ENCODE measurements at places on chromosomes 11 and 22.

GRCh38 chr11:102809971-102810370, 12.0 kb upstream of the MMP1 start:
- DNase-seq = no peak

- no peak for DNase-seq
These were observed 213.0 kb upstream of the E2F8 start for GRCh38 chr11:19453651-19454257.

DNA sequence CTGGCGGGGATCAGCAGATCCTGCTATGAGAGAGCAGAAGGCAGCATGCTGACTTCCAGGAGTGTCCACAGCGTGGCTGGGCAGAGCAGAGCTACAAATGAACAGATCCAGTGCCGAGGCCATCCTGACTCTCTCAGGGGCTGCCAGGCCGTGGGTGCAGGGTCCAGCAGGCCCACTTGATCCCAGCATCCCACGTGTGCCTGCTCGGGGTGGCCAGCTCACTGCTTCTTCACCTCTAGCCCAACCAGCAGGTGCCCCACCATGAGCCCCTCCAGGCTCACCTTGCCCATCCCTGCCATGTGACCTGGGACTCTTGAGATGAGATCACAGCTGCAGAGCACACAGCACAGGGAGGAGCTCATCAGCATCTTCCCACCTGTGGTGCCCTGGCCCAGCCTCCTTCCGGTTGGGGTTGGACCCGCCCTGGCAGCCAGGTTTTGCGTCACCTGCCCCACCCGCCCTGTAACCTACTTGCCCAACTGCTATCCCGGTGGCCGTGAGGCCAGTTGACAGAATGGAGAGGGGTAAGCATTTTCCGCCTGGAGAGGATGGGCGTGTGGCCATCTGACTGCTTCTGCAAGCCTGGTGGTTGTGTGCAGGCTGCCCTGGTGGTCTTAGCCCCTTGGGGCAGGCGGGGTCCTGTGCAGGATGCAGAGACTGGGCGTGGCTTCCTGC, 11.0 kb downstream of the TANGO2 start:
- DNase-seq = no peak

GRCh38 chr11:8913961-8914660, 3.1 kb downstream of the AKIP1 start:
- peak; percentile 6 for DNase-seq

GRCh38 chr11:80297858-80298632, 857.2 kb upstream of the TENM4 start:
- DNase-seq = no peak

DNA sequence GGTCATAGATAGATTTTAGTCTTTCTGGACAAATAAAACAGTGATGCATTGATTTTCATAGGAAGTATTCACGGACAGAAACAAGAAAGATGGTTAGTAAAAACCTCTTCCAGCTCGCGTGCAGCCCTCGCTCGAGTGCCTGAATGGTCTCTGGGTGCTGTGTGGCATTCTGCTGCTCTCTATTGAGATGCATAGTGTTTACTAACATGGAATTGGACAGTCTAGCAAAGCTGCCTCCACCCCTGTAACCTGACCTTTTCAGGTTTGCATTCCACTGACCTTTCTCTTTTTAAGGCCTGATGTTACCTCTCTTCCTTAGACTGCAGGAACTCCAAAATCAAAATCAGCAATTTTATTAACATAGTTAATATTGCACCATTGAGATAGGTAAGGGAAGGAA, 643.4 kb downstream of the JRKL start:
- no peak for DNase-seq

- DNase-seq = no peak
These were observed 7.7 kb downstream of the SLC35E4 start for GRCh38 chr22:30643055-30643875.

DNA sequence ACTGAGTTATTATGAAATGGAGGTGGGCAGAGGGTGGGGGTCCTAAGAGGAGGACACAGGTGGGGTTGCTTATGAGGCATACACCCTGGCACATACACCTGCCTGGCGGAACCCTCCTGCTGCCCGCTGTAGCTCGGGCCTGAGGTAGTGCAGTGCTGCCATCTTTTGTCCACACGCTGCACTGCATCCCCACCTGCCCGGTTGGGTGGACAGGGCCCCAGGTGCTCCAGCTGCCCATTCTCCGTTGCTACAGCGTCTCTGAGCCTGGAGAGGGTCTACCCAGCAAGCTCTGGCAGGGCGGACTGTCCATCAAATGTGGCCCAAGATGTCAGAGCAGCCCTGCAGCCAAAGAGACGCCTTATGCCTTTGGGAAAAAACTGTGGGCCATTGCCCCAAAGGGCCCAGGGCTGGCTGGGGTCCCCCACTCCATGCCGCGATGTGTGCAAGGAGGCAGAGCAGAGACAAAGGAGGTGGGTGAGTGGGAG, 131.2 kb downstream of the BUD13 start:
- DNase-seq = no peak

DNA sequence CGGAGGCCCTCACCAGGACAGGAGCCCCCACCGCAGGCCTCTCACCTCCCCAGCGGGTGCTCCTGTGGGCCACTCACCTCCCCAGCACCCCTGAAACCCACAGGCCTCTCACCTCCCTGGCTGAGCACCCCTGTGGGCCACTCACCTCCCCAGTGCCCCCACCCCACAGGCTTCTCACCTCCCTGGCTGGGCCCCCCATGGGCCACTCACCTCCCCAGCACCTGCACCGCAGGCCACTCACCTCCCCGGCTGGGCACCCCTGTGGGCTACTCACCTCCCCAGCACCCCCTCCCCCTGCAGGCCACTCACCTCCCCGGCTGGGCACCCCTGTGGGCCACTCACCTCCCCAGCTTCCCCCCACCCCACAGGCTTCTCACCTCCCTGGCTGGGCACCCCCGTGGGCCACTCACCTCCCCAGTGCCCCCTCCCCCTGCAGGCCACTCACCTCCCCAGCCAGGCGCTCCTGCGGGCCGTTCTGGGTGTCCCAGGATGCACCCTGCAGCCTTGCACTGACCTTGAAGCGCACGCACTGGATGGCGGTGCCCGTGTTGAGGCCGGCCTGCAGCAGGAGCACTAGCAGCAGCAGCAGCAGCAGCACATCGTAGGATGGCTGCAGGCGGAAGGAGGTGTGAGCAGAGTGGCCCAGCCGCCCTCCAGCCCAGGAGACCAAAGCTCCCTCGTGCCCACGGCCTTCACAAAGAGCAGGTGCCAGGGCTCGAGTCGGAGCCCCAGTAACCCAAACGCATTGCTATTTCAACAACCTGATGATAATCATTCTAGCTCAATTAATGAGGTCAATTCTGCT, 5.7 kb upstream of the TTLL8 start:
- no peak for DNase-seq

GRCh38 chr11:9219115-9219514, 46.0 kb downstream of the DENND5A start:
- no peak for DNase-seq

GRCh38 chr11:25565846-25566245, 766.1 kb upstream of the ANO3 start:
- DNase-seq = no peak

- no peak for DNase-seq
These were observed 91.7 kb downstream of the PIWIL4 start for GRCh38 chr11:94658888-94659287.

DNA sequence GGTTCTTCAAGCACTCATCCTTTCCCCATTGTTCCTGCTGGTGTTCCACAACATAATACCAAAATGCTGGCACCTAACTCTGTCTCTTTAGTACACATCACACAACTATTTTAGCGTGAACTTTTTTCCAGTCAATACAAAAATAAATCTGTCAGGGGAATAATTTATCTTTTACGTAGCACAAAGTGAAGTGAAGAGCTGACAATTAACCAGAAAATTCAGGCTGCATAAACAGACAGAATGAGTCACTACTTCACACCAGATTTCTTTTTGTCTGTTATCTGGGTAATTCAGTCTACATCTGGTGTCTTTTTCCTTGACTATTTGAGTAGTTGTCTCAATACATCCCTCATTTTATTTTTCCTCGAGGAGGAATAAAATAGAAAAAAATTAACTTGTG, 7.9 kb upstream of the ETS1 start:
- DNase-seq = no peak

- DNase-seq = no peak
These were observed 227.6 kb downstream of the ST3GAL4 start for GRCh38 chr11:126583101-126583500.

GRCh38 chr11:64339754-64340408, at the start of gene CCDC88B:
TSS of gene CCDC88B (plus strand) at chr11:64340204. CDS start at chr11:64340267, 63 bp downstream.
- no peak for DNase-seq

GRCh38 chr11:42913731-42914130, 398.1 kb upstream of the API5 start:
- no peak for DNase-seq

- DNase-seq = no peak
These were observed 165.6 kb downstream of the TRIM29 start for GRCh38 chr11:119972281-119972680.

GRCh38 chr11:134578807-134579723, 167.0 kb upstream of the B3GAT1 start:
- no peak for DNase-seq

DNA sequence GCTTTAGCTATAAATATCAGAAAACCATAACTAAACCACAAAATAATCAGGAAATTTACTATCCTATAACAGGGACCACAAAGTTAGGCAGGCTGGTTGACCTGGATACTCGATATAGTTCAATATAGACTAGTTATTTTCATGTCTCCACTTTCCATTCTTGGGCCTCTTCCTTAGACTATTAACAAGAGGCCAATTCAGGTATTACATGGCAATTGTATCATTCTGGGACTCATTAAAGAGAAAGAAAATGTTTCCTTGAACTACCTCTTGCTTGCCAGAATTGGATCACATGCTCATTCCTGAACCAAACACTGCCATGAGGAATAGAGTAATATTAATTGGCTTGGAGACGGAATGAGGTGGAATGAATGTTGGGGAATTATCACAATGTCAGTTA, 76.0 kb downstream of the EIF3M start:
- no peak for DNase-seq

DNA sequence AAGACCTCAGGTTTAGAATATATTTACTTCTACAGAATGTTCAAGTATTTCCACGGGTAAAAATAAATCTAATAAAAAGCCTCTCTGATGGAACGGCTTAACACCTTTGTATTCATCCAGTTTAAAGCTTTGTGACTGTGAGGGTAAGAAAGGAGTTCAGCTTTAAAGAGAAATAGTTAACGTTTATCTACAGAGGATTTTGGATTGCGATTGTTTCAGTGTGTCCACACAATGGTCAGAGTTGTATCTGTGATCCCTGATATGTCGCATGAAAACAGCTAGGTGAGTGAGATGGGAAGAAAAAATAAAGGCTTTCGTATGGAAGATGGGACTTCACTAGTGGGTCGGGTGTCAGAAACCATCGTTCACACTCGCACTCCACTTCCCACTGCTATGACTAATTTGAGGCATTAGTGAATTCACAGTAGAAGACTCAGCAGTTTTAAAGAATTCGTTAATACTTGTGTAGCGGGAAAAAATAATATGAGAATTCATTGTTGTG, 1.6 kb downstream of the APLP2 start:
- DNase-seq = no peak

GRCh38 chr11:61669417-61669816, 10.8 kb upstream of the DAGLA start:
- peak; percentile 26 for DNase-seq

DNA sequence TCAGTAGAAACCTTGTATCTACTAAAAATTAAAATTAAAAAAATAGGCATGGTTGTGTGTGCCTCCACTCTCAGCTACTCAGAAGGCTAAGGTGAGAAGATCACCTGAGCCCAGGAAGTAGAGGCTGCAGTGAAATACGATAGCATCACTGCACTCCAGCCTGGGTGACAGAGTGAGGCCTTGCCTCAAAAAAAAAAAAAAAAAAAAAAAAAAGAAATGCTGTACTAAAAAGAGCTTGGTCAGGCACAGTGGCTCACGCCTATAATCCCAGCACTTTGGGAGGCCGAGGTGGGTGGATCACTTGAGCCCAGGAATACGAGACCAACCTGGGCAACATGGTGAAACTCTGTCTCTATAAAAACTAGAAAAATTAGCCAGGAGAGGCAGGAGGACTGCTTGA, 36.5 kb downstream of the SBF2 start:
- no peak for DNase-seq

DNA sequence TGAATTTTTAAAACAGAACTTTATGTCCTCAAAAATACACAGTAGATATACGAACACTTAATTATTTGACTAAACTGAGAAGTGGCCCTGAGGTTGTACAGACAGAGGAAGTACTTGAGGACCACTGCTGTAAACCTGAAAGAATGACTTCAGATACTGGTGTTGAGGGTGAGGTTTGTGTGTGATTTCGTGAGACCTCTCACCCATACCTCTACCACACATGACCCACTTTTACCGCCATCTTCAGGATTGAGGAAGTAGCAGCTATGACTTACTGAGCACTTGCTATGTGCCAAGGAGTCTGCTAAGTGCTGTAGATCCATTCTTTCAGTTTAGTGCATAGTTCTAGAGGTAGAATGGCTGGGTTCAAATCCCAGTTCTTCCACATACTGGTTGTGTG, 21.9 kb downstream of the MMP13 start:
- no peak for DNase-seq

DNA sequence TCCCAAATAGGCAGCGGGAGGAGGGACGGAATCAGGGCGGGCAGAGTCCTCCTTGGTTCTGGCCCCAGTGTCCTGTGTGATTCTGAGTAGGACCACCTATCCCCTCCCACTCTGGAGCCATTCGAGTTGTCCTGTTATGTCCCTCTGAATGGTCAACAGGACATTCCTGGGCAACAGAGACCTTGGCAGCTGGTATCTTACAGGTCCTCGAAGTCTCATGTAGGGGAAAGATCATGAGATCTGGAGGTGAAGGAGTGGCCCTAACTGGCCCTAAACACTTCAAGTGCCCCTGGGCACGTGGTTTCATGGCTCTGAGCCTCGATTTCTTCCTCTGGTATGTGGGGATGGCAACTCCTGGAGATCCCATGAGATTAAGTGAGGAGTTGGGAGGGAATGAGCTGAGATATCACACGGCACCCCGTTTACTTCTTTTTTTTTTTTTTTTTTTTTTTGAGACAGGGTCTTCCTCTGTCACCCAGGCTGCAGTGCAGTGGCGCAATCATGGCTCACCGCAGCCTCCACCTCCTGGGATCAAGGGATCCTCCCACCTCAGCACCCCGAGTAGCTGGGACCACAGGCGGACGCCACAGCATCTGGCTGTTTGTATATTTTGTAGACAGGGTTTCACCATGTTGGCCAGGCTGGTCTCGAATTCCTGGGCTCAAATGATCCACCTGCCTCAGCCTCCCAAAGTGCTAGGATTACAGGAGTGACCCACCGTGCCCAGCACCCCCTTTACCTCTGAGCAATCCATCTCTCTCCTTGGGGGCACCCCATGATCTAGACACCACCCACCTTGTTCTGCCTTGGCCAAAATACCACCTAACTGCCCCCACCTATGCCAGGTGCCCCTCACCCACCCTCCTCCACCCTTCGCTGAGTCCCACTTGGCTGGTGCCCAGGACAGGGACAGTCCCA, 6.8 kb downstream of the LIF start:
- no peak for DNase-seq

GRCh38 chr11:33790040-33790439, 15.7 kb upstream of the FBXO3 start:
- DNase-seq = no peak
